ENCODE measurements at places on chromosomes 16 and 17.

DNA sequence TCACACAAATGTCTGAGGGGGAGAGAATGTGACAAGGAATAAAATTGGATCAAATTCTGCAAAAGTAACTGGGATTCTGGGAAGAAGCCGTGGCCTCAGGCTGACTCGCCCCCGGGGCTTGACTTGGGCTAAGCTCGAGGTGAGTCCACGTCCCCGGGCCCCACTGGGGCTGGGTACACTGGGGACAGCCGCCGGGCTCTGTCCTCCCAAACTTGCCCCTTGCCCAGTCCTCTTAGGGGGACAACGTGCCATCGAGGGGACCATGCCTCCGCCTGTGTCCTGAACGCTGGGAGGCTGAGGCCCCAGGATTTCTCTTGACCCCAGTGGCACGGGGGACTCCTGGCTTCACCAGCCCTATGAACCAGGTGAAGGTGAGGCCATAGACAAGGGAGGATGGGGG is 21.1 kb downstream of the DOC2B start:
- no peak for DNase-seq

GRCh38 chr17:62188713-62189112 is 123.6 kb upstream of the MED13 start:
- DNase-seq, result no peak

GRCh38 chr16:52912565-52913173 is 140.0 kb downstream of the CHD9NB start:
- no peak for DNase-seq

GRCh38 chr17:21096874-21097273 is 29.9 kb upstream of the DHRS7B start:
- DNase-seq, result no peak

- peak; percentile 8 for DNase-seq
These were observed 92.9 kb upstream of the ZNF750 start for GRCh38 chr17:82932518-82933310.

DNA sequence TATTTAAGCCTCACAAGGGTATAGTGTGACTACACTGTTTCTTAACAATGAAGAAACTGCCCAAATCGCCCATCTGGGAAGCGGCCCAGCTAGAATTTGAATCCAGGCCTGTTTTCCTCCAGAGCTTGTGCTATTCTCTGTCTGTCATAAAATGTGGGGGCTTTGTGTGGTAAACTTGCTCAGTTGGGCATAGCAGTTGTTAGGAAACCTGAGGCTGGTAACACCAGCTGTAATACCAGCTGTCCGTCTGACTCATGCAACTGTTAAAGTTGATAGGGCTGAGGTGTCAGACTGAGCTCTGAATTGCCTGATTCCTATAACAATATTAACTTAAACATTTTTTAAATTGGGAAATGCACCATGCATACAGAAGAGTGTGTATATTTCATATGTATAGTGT is 9.3 kb downstream of the NOD2 start:
- no peak for DNase-seq

DNA sequence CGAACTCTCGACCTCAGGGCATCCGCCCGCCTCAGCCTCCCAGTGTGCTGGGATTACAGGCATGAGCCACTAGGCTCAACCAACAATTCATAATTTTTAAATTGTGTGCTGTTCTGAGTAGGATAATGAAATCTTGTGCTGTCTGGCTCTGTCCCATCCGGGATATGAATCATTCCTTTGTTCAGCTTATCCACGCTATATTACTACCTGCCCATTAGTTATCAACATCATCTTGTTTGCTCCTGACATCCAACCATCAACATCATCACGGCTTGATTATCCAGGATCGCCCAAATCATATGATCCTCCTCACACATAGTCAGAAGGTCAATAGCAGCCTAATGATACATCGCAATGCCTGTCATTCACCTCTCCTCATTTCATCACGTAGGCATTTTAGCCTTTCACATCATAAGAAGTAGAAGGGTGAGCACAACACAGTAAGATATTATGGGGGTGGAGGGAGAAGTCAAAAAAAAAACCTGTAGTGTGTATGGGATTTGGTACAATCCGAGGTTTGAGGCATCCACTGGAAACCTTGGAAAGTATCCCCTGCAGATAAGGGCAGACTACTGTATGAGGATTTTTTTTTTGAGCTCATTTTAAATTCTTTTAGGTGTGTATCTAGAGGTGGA is 77.0 kb upstream of the SIAH1 start:
- DNase-seq, result no peak

- no peak for DNase-seq
These were observed 9.7 kb upstream of the ANKS4B start for GRCh38 chr16:21223787-21224186.

DNA sequence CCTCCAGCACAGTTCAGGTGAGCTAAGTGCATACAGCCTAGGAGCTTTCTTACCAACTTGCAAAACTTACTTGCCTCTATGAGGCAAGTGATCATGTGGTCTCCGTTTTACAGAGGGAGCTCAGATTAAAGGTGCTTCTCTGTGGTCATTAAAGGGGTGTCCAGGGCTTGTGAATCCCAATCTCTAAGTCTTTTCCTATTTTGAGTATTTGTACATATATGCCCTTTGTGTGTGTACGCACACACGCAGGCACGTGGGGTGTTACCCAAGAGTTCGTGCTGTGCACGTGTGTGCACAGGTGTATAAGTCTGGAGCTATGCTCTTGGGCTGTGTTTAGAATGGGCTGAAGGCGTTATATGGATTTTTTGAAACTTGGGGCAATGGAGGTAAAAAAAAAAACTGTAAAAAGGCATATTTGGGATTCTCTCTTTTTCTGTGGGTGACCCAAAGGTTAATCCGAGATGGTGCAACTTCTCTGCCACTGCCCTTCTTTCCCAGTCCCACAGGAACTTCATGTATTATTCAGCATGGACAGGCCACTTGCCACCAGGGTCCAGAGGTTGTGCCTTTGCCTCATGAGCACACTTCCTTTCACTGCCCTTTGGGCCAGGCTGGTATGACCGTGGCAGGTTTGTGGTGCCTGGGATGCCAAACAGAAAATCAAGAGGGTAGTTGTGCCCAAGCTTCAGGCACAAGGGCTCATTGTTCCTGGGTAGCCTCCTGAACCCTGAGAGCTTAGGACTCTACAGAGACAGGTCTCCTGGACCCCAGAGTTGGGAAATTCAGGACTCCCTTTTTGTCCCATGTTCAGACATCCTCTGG is 1.5 kb downstream of the ABCC3 start:
- DNase-seq, result no peak

DNA sequence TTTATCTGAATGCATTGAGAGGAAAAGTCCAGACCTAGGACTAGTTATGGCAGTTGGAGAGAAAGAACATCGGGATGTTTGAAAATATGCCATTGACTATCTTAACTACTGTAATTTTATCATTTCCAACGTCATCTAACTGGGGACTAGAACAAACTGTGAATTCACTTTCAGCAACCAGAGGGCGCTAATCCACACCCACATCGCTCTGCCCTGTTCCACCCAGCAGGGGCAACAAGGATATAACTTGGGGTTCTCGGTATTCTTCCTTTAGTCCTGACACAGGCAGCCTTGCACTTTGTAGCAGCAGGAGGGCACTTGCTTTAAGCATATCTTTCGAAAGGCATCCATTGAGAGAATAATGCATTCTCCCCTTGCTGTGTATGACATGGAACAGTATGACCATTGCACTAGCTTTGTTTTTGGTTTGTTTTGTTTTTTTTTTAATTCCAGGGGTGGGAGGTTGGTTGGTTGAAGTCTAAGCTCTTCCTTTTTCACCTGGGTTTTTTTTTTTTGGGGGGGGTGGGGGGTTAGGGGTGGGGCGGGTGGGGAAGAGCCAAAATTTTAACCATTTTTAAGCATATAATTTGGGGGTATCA is 31.5 kb downstream of the SIAH1 start:
- DNase-seq, result peak; percentile 58

GRCh38 chr16:80580109-80580832 is 39.5 kb downstream of the DYNLRB2 start:
- peak; percentile 58 for DNase-seq

DNA sequence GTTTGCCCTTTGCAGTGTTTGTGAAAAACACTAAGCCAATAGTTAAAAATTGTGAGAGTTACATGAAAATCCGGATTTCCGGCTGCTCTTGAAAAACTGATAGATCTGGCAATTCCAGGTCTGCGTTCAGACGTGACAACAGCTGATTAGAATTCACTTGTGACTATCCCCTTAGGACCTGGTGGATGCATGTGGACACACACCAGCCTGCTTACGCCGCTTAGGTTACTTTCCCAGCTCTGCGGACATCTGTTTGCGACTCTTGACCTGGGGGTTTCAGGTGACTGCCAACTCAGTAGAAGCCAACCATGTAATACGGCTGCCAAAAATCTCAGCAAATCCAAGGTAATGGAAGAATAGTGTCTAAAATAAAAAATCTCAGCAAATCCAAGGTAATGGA is 24.3 kb downstream of the VPS53 start:
- no peak for DNase-seq

DNA sequence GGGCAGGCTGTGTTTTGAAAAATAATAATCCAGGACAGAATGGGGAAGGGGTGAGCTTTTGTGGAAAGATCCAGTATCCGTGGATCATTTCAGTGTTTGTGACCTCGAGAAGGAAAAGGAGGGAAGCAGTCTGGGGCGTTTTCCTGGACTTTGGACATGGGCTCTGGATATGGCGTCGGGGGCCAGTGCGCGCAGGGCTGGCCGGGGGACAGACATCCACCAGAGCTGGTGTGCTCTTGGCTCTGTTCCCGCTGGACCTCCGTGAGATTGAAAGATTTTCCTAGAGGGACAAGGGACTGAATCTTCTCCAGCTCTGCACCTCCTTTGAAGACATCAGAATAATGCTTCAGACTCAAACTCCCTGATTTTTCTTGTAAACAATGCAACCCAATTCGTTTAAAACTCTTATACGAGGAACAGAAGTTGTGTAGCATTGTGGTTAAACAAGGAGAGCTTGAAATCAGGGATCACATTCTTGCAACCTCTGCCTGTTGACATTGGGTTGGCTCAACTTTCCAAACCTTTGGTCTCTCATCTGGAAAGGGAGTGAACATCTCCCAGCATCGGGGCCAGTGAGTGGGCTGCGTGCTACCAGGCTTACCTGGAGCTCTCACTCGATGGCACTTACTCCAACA is 75.9 kb downstream of the C16orf95 start:
- DNase-seq, result no peak

GRCh38 chr17:64216338-64217248 is 46.5 kb downstream of the TEX2 start:
- no peak for DNase-seq

DNA sequence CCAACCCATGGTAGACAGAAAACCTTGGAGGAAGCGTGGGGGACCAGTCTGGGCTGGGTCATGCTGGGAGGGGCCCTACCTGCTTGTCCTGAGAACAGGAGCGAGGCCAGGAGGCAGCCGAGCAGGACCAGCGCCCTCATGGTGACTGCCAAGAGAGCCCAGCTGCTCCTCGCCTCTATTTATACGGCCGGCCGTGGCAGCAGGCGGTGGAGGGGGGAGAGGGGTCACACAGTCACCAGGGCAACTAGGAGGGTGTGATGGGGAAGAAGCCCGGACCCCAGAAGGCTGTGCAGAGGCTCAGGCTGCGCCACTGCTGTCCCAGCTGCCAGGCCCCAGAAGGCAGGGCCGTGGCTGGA is at the start of gene SRL:
SRL (minus strand) TSS at position 153 of the 356 bp plus-strand sequence; CDS start at position 140, 13 bp downstream.
- no peak for DNase-seq

DNA sequence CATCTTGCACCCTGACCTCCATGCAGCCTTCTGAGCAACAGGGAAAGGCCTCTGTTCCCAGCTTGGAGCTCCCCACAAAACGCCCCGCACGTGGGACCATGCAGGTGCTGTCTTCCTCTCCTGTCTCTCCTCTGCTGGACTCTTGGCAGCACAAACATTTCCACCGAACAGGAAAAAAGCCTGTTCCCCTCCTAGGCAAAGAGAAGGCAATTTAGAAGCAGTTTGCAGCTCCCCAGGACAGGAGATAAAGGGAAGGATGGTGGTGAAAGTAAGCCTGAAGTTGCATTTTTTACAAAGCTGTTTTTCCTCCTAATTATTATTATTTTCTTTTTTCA is 7.7 kb upstream of the CIBAR2 start:
- no peak for DNase-seq

DNA sequence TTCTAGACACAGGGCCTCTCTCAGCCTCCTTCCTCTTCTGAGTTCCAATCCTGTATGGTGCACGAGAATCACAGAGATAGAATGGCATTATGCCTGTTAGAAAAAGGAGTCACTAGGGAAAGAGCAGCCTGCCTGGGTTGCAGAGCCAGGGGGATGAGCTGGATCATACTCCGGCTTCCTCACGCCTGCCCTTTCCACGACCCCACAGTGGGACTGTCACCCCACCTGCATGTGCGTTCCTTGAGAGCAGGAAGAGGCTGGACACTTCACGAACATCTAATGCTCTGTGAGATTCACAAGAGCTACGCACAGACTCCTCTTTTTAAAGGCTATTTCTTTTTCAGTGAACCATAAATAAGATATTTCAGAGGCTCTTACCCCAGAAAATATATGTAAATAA is 54.8 kb downstream of the N4BP1 start:
- no peak for DNase-seq

DNA sequence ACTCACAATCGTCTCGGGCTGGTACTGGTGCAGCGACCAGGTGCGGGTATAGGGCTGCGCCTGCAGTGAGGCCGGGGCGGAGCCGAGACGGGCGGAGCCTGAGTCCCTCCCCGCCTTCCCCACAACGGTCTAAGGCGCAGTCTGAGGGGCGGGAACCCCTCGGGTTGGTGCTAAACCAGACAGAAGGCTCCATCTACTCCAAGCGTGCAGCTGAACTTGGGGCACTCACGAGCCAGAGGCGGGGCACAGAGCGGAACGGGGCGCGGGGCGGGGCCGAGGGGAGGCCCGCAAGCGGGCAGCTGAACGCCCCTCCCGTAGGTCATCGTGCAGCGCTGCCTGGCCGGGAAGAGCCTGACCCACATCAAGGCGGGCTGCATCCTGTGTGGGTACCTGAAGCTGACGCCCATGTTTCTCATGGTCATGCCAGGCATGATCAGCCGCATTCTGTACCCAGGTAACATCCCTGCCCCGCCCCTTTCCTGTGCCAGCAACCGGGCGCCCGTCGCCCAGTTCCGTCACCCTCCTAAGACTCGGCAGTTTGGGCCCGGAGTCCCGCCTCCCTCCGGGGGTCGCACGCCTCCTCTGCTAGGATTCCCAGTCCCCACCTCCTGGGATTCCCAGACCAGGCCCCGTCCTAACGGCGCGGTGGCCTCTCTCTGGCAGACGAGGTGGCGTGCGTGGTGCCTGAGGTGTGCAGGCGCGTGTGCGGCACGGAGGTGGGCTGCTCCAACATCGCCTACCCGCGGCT is 5.0 kb downstream of the SLC5A2 start:
- peak; percentile 72 for DNase-seq

DNA sequence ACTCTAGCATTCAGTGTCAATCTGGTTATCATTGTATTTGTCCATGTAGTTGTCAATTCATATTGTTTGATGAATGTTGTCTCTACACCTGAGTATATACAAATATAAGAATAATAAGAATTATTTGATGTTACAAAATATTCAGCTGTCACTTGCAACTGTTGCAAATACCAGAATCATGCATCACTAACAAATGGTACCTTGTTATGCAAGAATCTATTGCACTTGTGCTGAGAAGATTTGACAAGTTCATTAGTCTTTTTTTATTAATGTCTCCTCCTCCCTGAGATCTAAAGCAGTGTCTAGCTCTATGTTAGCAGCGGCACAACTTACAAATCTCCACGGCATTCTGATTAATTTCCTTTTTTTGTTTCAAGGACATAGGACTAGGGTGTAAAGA is 22.2 kb upstream of the AKAP1 start:
- no peak for DNase-seq

GRCh38 chr17:34825102-34825501 is 136.2 kb downstream of the CCT6B start:
- DNase-seq, result no peak
